NCI-H1092 (cell line): ENCODE measurements at places on chromosomes 1 and 21.
A peak's percentile ranks its signal among the peaks of the same experiment; 100 is the strongest.

DNA sequence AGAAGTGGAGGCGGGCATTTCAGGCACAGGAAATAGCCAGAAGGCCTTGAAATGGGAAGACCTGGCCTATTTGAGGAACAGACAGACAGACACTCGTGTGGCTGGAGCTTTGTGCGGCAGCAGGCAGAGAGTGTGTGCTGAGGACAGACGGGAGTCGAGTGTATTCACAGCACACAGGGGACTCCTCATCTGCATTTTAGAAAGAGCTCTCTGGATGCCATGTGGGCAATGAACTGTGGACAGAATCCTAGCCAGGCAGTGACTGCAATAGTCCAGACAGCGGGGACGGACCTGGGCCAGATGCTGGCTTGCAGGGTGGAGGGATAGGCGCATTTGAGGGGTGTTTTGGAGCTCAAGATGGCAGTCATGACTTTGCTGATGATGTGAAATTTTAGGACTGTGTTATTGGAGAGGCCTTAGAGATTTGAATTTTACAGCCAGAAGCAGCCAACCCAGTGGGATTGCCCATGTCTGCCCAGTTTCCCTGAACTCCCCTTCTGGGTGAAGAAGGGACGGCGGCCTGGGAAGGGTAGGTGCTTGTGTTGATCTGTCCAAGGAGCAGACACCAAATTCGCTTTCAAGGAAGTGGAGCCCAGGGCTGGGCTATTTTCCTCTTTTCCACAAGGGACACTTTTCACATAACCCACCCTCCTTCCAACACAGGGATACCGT lies 43.7 kb downstream of the CHAF1B start:
- DNase-seq: no peak

GRCh38 chr1:3668585-3669300 lies 16.4 kb downstream of the TP73 start:
- DNase-seq: peak; percentile 30

GRCh38 chr21:39927304-39927886 lies 60.2 kb downstream of the PCP4 start:
- no peak for DNase-seq

GRCh38 chr1:224266105-224266914 lies 63.7 kb downstream of the NVL start:
- no peak for DNase-seq

- no peak for DNase-seq
Measured at GRCh38 chr1:43779805-43780403, 72.6 kb downstream of the ST3GAL3 start.

GRCh38 chr1:151024540-151025146 lies 11.7 kb upstream of the BNIPL start:
- DNase-seq: peak; percentile 52

DNA sequence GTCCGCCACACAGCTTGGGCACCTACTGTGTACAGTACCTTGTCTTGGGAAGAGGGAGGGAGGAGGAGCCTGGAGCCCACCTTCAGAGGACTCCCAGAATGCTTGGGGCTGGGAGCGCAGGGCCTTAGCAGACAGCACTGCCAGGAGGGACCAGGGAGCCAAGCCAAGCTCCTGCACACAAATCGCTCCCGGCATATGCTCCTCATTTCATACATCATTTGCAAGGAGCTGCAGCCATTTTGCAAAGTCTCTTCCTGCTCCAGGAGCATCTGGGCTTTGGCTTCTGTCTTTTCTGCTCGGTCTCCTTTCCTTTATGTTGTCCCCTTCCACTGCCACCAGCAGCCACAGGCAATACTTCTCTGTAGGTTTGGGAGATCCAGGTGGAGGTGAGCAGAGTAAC lies 175.2 kb upstream of the ZC3H12A start:
- DNase-seq: no peak

GRCh38 chr1:47618830-47619229 lies 181.0 kb downstream of the FOXD2 start:
- DNase-seq: no peak

GRCh38 chr1:88327391-88328267 lies 356.4 kb upstream of the PKN2 start:
- DNase-seq: no peak

- DNase-seq: no peak
Measured at GRCh38 chr21:19785941-19786340, 1212.3 kb upstream of the NCAM2 start.

- no peak for DNase-seq
Measured at GRCh38 chr1:53069265-53069662, 7.3 kb downstream of the PODN start.

- peak; percentile 92 for DNase-seq
Measured at GRCh38 chr1:91846007-91846638, 39.8 kb downstream of the TGFBR3 start.

DNA sequence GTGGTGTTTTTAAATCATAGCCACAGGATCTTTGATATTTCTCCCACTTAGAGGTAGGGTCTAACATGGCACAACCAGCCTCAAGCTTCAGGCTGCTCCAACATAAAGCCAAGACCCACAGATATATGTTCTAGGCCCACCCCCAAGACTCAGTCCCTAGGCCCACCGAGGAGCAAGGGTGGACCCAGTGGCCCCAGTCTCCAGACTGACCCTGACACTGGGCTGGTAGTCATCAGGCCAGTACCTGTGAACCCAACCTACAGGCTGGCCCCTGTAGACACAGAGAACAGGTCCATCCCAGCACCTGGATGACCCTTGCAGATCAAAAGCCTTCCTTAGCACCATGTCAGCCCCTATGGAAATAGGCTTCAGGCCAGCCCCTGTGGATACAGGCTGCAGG lies 60.5 kb downstream of the NEGR1 start:
- no peak for DNase-seq

DNA sequence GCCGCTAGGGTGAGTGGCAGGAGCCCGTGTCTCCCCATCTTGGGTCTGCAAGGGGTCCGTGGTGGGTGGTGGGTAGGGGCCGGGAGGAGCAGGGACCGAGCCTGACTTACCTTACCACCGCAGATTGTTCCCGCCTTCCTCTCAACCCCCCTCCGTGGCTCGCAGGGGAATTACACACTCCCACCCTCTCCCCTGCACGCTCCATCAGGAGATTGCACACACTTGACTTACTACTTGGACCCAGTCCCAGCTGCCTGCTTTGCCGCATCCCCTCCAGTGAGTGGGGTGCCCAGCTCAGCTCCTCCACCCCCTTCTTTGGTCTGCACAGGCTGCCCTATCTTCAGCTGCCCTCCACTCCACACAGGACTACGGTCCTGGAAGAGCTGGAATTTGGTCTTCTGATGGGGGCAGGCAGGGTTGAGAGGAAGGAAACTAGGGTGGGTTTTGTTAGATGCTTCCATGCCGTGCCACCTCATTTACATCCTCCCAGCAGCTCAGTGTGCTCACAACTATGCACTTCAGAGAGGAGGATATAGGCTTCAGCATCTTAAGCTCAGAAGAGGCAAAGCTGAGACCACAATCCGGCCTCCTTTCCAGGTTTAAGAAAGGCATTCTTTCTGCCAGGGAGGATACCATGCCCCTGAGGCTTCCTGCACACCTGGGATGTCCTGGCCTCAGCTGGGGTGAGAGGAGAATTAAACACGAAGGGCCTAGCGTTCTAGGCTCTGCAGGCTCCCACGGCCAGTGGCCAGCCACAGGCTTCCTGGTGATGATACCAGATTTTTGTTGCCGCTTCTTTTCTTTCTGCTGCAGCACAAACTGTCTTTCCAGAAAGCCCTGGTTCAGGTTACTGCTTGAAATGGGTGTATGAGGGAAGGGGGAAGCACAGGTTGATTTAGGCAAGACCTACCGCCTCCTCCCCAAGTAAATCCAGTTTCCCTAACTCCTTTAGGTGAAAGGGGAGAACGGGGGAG lies 2.3 kb downstream of the KCNC4 start:
- peak; percentile 74 for DNase-seq

- no peak for DNase-seq
Measured at GRCh38 chr21:37819372-37819771, 96.9 kb downstream of the KCNJ6 start.
